ENCODE measurements at places on chromosomes 16 and 17.

DNA sequence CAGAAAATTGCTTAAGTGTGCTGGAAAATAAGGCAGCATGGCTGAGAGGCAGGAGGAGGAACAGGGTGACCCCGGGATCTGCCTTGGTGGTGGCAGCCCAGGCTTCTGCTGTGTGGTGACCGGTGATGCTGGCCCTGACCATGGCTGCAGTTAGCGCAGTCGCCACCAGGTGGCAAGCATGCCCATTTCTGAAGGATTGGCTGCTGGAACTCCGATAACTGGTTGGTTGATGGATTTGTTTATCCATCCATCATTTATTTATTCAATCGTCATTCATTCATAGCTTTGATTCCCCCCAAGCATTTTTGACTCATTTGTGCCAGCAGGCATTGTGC is 29.1 kb upstream of the ITGA3 start:
- H3K27me3 ChIP-seq: peaks cover 9% of the 10 kb centered on the region
- H3K4me3 ChIP-seq: peak overlapping the region; percentile 11
- no peak overlapping the region for H3K27ac ChIP-seq
- peak; percentile 61 for DNase-seq
- H3K36me3 ChIP-seq: no peaks in the 10 kb centered on the region

DNA sequence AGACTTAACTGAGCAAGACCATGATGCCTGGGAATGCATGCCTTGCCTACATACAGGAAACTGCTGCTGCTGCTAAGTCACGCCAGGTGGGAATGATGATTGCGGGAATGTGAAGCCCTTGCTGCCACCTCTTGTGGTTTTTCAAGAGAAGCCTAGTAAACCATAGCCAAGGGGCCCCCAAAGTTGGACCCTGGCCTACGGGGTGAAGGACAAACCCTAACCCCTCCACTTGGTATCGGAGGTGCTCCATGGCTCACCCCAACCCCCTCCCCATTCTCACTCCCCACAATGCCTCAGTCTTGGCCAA is 233.9 kb downstream of the ZNF423 start:
- no peak overlapping the region for H3K27ac ChIP-seq
- H3K27me3 ChIP-seq: no peaks in the 10 kb centered on the region
- DNase-seq: no peak
- H3K4me1 ChIP-seq: no peaks in the 10 kb centered on the region
- no peak overlapping the region for H3K4me3 ChIP-seq

GRCh38 chr17:7854851-7855659 is at the start of gene TMEM88:
Gene TMEM88 (plus strand): TSS chr17:7855066. CDS start chr17:7855075, 9 bp downstream.
- H3K27ac ChIP-seq: no peak within 1 kb of the TSS
- peaks cover 8% of the 10 kb centered on the region for H3K4me1 ChIP-seq
- DNase-seq: no peak
- H3K27me3 ChIP-seq: no peaks in the 10 kb centered on the region

DNA sequence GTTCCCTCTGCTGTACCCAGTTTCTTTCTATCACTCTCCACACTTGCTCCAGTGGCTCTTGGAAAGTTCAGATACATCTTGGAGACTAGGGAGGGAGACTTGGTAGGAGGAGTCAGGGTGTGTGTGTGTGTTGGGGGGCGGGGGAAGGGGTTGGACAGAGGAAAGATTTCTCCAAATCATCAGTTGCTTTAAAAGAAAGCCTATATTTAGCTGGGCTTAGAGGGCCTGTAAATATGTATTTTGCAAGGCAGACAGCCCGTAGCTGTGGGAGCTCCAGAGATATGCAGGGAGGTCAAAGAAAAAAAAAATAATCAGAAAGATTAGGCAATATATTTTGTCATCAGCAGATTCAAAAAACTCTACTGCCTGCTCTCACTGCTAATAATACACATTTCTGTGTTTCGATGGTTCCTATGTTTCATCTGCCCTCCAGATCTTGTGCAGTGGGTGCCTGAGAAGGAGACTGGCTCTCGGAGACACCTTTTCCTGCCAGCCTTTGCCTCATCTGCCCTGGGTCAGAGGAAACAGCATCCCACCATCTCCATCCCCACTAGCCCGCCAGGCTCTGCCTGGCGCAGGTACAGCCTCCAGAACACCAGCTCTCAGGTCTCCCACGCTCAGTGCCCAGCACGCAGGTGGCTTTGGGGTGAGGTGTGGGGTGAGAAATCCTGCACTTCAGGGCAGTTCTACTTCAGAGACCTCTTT is 4.8 kb upstream of the PPP1R9B start:
- no peak overlapping the region for H3K27ac ChIP-seq
- peaks cover 37% of the 10 kb centered on the region for H3K4me1 ChIP-seq
- no peak overlapping the region for H3K4me3 ChIP-seq
- no peaks in the 10 kb centered on the region for H3K36me3 ChIP-seq
- no peaks in the 10 kb centered on the region for H3K27me3 ChIP-seq

GRCh38 chr16:12067714-12068401 is 91.3 kb downstream of the SNX29 start:
- no peak overlapping the region for H3K27ac ChIP-seq
- no peaks in the 10 kb centered on the region for H3K27me3 ChIP-seq
- peak; percentile 40 for DNase-seq
- no peaks in the 10 kb centered on the region for H3K36me3 ChIP-seq

DNA sequence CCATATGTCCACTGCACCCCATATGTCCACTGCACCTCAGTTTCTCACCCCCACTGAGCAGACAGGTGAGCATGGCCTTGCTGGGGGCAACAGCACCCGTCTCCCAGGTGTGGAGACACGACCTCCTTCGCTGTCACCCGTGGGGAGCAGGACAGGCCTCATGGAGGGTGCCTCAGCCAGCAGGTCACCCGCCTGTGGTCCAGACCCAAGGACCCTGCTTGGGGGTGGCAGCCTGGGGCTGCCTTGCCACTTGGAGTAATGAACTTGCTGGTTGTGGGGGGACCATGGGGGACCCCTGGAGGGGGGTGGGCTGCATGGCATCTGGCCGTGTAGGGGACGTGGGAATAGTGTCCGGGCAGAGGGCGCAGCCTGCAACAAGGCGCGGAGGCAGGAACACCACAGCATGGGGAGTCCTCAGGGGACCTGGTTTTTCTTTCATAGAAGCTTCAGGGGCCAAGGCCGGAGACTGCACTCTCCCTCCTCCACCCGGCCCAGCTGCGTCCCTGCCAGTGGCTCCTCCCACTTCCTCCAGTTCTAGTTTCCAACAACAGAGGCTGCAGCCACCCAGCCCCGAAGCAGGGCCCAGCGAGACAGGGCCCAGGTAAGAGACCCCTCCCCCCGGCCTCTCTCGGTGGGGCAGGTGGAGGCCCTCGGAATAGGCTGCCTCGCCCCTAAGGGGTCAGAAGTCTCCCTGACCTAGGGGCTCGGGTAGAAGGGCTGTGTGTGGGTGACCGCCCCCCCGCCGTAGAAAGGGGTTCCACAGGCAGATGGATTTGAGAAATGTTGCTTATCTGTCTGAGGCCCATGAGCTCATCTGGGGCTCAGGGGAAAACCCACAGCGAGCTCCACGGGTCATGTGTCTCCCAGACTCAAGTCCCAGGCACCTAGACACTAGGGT is at the start of gene NHLRC4:
Gene NHLRC4 (plus strand): TSS at position 531 of the 898 bp plus-strand sequence. CDS start 1,043 bp downstream, outside the sequence.
- H3K27me3 ChIP-seq: peaks cover 4% of the 10 kb centered on the region
- peaks cover 29% of the 10 kb centered on the region for H3K4me1 ChIP-seq
- H3K27ac ChIP-seq: peak within 1 kb of the TSS; percentile 83

DNA sequence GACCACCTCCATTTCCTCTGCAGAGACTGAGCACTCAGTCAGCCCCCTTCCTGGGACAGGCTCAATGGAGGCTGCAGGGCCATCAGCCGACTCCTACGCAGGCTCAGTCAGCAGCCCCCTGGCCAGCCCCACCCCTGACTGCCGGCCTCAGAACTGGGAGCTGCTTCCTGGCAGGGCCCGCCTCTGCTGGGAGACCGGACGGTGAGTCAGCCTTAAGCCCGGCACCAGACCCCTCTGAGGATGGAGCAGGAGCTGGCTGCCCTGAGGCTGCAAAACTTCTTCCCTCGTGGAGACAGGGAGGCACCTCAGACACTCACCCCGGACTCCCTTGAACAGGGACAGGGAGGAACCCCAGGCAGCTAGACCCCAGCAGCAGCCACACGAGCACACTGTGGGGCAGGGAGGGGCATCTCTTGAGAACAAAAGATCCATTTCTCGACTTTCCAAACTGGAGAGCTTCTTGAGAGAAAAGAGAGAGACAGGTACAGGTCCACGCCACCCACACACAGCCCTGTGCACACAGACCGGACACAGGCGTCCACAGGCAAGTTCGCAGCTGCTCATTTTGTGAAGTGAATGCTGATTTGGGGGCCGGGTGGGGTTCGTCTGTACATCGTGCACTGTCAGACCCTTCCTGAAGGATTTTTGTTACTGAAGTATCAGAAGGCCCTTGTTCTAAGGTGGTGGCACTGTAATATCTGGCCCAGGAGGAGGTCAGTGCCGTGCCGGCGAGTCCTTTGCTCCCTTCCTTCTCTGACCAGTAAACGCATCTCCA is 1.3 kb upstream of the TUBB3 start:
- H3K4me3 ChIP-seq: peak overlapping the region; percentile 83
- H3K27me3 ChIP-seq: peaks cover 29% of the 10 kb centered on the region
- H3K4me1 ChIP-seq: peaks cover 13% of the 10 kb centered on the region
- H3K27ac ChIP-seq: peak overlapping the region; percentile 15
